Activated CD4-positive, alpha-beta T cell treated with anti-CD3 and anti-CD28 coated beads, Interleukin-2, amount 50 U/mL, for 24 hours (primary cell): ENCODE measurements at places on chromosomes 3 and 15.

DNA sequence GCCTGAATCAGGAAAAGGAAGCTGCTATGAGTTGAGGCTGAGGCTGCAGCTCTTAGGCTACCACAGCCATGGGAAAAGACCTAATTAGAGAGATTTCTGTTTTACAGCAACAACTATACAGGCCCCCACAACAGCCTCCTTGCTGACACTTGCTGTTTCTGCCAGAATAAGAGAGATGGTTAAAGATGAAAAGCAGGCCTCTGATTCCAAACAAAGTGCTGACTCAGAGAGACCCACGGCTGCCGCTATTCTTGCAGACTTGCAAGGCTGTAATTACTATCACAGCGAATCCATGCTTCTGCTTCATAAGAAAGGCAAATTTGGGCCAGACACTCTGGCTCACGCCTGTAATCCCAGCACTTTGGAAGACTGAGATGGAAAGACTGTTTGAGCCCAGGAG, 41.8 kb downstream of the MCF2L2 start:
- no peak for DNase-seq

DNA sequence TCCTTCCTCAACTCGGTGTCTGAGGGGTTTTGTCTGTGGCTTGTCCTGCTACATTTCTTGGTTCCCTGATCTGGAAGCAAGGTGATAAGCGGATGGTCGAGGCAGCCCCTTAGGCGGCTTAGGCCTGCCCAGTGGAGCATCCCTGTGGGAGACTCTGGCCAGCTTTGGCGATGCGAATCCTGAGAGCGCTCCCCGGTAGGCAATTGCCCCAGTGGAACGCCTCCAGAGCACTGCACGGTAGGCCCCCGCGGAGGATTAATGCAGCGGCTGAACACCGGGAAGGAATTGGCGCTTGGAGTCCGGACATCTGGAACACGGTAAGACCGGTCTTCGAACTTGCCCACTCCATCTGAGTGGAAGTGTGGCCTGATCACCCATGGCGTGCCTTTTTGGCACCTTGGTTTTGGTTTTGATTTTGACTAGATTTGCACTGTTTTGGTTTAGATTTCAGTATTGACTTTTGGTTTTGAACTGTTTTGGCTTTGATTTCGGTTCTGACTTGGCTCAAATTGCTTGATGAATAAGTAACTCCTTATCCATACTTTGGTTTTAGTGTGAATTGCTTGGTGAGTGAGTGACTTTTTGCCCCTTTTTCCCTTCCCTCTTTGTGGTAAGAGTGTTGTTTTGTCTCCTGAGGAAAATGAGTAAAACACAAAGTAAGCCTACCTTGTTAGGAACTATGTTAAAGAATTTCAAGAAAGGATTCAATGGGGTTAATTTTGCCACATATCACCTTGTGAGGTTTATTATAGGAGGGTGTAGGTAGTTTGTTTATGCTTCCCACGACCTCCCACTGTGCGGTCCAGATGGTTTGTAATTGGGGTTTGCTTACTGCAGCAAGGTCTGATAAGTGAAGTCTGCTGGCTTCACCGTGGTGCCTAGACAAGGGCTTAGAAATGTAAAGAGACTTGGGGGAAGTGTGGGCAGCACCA, 27.1 kb upstream of the GPR156 start:
- DNase-seq: no peak

DNA sequence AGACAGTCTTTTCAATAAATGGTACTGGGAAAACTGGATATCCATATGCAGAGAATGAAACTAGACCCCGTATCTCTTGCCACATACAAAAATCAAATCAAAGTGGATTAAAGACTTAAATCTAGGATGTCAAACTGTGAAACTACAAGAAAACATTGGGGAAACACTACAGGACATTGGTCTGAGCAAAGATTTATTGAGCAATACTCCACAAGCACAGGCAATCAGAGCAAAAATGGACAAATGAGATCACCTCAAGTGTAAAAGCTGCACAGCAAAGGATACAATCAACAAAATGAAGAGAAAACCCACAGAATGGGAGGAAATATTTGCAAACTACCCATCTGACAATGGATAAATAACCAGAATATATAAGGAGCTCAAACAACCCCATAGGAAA, 38.4 kb upstream of the MBNL1 start:
- no peak for DNase-seq

DNA sequence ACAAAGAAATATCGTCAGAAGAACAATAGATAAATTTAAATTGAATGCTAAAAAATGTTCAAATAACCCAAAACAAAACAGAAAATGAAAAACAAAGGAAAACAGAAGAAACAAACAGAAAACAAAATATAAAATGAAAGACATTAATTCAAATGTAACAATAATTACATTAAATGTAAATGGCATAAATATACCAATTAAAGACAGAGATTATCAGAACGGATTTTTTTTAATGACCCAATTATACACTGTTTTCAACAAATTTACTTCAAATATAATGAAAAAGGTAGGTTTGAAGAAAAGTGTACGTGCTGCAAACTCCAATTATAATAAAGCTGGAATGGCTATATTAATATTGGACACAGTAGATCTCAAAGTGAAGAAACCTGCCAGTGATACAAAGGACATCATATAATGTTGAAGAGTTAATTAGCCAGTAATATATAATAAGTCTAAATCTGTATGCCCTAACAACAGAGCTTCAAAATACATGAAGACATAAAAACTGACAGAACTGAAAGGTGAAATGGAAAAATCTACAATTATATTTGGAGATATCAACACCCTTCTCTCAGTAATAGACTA, 193.8 kb downstream of the ZBTB20 start:
- DNase-seq: no peak

DNA sequence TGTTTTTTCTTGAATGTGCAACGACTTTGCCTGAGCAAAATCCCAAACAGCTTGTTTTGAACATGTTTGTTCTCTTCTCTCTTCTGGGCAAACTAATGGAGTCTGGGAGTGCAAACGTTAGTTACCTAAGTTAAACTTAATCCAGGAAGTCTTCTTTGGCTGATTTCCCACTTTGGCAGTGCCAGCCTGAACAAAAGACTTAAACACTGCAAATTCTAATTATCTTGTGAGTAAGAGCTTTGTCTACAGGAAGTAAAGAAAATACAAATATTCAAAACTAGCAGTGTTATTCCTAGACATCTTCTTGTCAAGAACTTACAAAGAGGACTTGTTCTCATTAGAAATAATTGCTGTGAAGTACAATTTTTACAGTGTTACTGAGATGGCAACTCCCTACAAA, 16.7 kb upstream of the DENND6A start:
- no peak for DNase-seq

GRCh38 chr15:28967066-28967465, 81.3 kb downstream of the APBA2 start:
- DNase-seq: no peak

GRCh38 chr3:100754563-100755334, 45.5 kb downstream of the TFG start:
- no peak for DNase-seq

DNA sequence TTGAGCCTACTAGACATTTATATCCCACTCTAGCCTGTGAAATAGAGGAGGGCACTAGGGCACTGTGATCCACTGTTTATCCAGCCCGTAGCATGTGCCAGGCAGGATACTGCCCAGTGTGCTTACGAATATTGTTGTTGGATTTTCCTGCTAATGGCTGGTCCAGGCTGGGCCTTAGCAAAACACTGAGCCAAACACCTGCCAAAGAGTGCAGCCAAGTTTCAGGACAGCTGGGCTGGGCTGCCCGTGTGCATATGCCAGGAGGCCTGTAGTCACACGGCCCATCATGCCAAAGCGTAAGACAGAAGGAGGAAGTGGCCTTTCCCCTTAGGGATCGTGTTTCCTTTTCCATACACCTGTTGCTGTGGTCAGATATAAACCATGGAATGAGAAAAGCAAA, 54.5 kb upstream of the ABHD10 start:
- DNase-seq: no peak

DNA sequence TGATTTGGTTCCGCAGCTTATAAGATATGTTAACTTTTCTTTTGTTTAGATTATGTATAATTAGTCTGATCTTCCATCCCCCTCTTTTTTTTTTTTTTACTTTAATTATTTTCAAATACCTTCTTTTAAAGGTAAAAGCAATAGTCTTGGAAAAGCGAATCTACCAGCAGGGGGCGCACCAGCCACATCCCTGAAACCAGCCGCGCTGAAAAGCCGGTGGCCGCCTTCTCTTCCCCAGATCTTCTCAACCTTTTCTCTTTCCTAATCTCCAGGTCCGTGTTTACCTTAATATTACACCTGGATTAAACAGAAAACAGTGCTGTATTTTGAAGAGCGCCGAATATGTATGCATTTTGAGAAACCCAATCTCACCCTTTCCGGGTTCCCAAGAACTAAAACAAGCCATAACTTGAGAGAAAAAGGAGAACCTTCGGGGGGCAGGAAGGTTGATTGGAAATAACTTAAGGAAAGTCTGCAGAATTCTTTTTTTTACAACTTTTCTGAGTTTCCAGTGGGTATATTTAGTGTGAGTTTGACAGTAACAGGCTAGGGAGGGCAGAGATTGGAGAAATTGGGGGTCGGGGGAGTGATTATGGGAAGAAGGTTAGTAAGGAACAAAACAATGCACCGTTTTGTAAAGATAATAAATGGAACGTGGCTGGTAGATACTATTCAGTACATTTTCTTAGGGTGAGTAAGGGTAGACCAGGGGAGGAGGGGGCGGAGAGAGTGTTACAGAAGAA, 2.0 kb upstream of the SOX2 start:
- peak; percentile 55 for DNase-seq

DNA sequence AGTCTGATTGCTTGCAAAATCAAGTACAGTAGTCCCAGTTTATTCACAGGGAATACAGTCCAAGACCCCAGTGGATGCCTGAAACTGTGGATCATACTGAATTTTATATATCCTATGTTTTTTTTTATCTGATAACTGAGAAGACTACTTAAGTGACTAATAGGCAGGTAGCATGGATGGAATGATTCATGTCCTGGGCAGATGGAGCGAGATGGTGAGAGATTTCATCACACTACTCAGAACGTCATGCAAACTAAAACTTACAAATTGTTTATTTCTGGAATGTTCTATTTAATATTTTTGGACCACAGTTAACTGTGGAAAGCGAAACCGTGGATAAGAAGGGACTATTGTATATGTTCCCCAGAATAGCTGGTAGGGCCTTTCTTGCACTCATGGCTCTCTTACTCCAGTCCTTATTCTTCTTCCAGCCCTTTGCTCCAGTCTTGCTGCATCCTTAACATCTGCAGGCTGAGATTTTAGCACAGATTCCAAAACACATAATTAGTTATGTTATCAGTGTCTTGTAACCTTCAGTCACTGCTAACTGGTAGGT, 290.0 kb downstream of the ADAMTSL3 start:
- DNase-seq: no peak

DNA sequence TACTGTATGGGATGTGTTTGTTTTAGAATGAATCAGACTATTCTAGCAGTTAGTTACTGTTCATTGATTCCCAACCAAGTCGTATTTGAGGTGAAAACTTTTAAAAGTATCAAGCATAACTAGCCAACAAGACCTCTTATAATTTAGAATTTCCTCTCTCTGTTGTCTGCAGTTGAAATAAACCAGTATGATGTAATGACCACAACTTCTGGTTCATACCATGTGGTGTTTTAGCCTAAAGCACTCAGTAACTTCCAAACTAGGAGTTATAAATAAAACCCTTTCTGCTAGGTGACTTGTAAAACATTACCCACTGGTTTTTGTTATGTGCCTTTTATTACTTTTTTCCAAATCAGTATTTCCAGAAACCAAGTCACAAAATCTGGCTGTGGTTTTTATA, 19.8 kb upstream of the P2RY12 start:
- DNase-seq: no peak

DNA sequence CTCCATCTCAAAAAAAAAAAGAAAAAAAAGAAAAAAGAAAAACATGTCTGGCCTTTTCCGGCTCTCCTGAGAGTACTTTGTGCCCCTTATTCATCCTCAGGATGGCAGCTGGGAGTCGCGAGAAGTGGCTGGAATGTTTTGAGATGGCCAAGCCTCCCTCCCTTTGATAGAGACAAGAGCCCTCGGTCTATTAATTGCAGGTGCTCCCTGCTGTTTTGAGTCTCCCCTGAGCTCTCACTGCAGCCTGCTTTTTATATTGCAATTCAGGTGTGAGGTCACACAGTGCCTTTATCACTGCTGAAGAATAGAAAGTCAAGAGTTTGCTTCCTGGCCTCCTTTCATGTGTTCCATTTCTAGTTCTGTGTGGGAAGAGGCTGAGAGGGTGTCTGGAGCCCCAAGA, 10.9 kb downstream of the CA12 start:
- DNase-seq: no peak

- no peak for DNase-seq
Observed at GRCh38 chr3:189212681-189213080, 40.9 kb downstream of the TPRG1 start.

- no peak for DNase-seq
Observed at GRCh38 chr3:179671747-179672242, 19.0 kb downstream of the USP13 start.

- DNase-seq: no peak
Observed at GRCh38 chr15:53401503-53401902, 358.0 kb downstream of the WDR72 start.

GRCh38 chr3:49158103-49158709, 7.9 kb downstream of the CCDC71 start:
- peak; percentile 21 for DNase-seq

DNA sequence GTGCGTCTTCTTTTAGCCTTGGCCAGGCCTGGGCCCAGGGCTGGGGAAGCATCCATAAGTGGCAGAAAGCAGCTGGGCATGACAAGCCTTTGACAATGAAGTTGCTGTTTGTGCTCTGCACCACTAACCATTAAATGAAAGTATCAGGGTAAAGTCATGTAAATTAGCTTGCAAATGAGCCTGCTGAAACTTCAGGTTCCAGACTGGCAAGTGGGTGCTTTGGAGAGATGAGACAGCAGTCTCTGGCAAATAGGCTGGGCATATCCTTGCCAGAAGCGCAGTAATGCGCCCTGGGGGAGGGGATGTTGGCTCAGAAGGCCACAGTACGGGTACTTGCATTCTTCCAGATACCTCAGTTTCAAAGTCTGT, 40.7 kb downstream of the RAB6B start:
- DNase-seq: no peak

DNA sequence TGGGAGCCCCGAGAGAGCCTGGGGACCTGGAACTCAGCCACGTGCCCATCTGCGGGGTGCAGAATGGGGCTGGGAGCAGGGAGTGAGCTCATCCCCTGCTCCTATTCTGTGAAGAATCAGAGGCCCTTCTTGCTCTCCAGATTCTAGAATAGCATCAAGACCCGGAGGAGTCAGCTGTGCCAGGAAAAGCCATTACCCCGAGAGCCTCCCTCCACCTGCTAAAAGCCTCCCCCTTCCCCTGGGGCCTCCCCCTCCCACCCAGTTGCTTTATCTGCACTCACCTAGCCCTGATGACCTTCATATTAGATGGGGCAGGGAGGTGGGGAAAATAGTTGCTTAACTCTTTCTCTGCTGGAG, 23.1 kb downstream of the CCDC33 start:
- DNase-seq: no peak
